Stimulated activated memory B cell treated with anti-CD40 and anti-IgM and Interleukin-4, amounts not matched to agents 10 μg/mL and 1 μg/mL and 100 μg/mL, for 72 hours (primary cell): ENCODE measurements at places on chromosomes 2 and 18.

- ATAC-seq = peak; percentile 99
Measured at GRCh38 chr18:76922107-76922506, 99.8 kb downstream of the ZNF236 start.

DNA sequence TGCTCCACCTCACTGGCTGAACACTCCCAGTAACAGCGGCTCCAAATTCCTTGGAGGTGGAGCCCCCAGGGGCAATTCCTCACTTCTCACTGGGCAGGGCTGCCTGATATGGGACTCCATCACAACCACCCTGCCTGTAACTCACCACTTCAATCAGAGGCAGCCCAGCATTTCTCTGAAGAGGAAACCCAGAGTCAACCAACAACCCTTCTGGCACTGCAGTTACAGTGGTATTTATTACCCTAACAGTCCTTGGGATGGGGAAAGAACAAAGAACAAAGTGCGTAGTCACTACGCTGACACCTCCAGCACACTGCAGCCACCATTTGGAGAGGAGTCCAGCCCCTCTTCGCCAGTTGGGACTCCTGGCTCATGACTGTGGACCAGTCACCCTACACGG lies 85.7 kb upstream of the GALNT13 start:
- ATAC-seq = no peak

DNA sequence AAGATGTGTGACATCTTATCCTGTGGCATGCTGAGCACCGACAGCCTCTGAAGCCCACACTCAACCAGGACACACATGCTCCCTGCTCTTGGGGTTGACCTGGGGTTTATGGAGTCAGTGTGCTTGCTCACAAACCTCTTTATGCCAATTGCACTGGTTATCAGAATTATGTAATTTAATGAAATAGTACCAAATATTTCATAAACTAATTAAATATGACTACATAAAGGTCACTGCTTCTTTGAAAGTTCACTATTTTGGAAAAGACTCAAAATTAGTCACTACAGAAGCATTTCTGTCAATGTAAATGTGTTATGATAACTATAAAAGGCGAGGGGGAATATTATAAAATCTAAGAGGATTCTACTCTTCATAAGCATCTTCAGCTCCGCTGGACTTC lies 76.7 kb downstream of the FHOD3 start:
- no peak for ATAC-seq

DNA sequence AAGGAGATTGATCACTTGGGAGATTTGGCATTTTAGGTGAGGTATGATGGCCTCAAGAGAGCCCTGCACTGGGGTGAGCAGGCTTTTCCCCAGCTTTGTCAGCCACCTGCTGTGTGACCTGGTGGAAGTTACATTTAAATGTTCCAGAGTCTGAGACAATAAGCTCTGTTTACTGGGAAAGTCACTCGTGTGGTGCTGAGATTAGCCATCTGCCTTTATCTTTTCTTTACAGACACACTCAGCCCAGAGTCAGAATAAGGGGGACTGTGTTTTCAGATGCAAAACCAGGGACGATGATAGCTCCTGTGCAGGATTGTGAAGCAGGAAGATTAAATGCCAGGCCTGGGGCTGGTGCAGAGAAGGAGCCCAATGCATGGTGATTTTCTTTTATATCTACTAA lies 47.9 kb downstream of the SH3RF3 start:
- ATAC-seq = no peak

DNA sequence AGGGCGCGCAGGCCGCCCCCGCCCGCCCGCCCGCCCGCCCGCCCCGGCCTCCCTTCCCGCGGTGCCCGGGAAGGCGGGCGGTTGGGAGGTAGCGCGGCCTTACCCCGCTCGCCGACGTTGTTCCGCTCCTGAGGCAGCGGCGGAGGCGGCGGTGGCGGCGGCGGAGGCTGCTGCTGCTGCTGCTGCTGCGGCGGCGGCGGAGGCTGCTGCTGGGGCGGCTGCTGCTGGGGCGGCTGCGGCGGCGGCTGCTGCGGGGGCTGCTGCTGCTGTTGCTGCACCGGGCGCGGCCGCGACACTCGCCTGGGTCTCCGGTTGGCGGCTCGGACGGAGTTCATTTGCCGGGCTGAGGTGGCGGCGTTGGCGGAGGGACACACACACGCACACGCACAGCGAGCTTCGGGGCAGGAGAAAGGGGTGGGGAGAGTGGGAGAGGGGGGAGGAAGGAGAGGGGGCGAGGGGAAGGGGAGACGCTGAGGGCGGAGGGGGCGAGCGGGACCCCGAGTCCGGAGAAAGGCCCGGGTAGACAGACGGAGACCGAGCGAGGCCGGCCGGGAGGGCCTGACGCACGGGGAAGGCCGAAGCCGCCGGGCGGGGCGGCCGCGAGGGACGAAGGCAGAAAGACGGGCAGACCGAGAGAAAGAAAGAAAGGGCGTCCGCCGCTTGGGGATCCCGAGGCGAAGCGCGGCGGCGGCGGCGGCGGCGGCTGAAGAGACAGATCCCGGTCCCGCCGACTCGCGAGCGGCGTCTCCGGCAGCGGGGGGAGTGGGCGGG lies 727 bp downstream of the FBXO11 start:
- ATAC-seq = peak; percentile 46
